Activated naive CD4-positive, alpha-beta T cell (primary cell): ENCODE measurements at places on chromosomes 5 and 9.

- no peak for DNase-seq
Observed at GRCh38 chr5:127079994-127080491, 6.7 kb upstream of the C5orf63 start.

GRCh38 chr5:28737222-28737621 lies 1698.8 kb upstream of the CDH9 start:
- no peak for DNase-seq

GRCh38 chr5:130289132-130290088 lies 385.1 kb downstream of the CHSY3 start:
- DNase-seq: no peak

- DNase-seq: no peak
Observed at GRCh38 chr5:873328-873727, 19.3 kb downstream of the BRD9 start.

GRCh38 chr9:121286973-121287741 lies 19.2 kb downstream of the GSN start:
- DNase-seq: no peak

- DNase-seq: no peak
Observed at GRCh38 chr5:66231508-66231907, 87.4 kb downstream of the SREK1 start.

- DNase-seq: no peak
Observed at GRCh38 chr9:134722120-134722701, 80.6 kb downstream of the COL5A1 start.

- no peak for DNase-seq
Observed at GRCh38 chr5:132437604-132438266, 52.8 kb downstream of the IRF1 start.

- DNase-seq: no peak
Observed at GRCh38 chr5:55649963-55650362, 62.2 kb downstream of the SLC38A9 start.

DNA sequence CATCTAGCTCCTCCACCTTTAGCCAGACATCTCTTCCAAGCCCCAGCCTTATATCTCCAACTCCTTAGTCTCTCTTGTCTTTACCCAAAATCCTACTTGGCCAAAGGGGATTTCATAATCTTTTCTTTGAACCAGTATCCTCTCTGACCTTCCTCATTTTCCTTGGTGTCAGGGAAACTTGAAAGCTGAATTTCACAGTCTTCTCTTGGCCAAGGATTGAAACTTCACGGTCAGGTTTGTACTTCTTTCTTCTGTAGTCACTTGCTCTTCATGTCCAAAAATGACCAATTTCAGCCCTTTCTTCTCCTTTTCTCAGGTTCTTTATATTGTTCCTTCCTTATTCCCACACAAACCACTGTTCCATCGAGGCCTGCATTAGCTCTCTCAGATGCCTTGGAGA lies 473.7 kb upstream of the KLF4 start:
- no peak for DNase-seq

- DNase-seq: no peak
Observed at GRCh38 chr5:142906863-142907671, 136.9 kb downstream of the ARHGAP26 start.

DNA sequence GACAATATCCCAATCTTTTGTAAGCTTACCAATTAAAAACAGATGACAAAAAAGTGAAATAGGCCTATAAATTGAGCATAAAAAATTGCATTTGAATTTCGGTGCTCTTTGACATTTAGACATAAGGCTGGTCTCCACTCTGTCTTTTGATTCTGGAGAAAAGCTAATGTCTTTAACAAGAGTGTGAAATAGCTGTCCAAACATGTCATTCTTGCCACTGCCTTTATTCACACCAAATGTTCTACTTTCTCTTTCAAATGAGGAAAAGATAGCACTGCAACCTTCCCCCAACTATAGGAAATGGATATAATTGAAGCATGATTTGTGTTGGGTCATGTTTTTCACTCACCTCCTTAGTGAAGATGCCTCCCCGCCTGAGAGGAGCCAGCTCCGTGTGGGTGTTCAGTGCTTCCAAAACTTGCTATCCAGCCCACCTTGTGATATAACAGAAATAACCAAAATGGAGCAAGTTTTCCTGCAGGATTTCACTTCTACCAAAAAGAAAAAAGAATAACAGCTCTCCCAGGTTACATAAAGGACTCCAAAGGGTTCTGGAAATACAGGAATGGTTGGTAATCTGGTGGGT lies 55.2 kb upstream of the STK32A start:
- DNase-seq: no peak
